Activated T-cell treated with anti-CD3 and anti-CD28 coated beads, Interleukin-2, amount 50 U/mL, for 24 hours (primary cell): ENCODE measurements at places on chromosomes 6 and 20.

DNA sequence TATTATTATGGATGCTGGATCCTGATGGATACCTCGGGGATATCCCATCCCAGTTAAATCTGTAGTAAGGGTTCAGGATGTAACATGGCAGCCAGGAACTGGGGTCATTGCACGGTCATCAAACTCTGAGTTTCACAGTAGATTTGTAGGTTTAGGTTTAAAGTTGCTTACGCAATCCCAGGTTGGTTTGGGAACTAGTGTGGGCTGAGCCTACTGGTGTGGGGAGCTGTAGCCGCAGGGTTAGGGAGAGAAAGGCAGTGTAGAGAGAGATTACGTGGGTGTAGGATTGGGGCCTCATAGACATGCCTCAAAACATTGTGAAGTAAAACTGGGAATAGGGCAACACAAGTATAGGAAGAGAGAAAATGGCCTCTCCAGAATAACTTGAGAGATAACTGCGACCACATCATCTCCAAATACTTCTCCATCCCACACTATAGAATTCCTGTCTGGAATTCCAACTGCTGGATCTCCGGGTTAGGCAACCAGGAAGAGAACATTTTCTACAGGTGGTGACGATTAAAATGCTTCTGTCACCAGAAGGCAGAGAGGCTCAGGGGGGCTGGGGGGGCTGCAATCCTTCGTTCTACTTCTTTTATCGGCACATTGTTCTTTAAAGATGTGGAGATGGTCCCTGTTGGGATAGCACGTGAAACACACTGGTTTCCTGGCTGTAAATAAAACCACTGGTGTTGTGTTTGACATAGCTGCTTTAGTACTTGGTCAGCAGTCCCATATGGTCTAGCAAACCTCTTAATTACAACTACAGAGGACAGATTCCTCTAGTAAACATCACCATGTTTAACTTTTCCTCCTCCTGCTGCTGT, 44.9 kb upstream of the TMEM170B start:
- DNase-seq = no peak

- no peak for DNase-seq
Measured at GRCh38 chr6:165439928-165440554, 130.6 kb upstream of the C6orf118 start.

DNA sequence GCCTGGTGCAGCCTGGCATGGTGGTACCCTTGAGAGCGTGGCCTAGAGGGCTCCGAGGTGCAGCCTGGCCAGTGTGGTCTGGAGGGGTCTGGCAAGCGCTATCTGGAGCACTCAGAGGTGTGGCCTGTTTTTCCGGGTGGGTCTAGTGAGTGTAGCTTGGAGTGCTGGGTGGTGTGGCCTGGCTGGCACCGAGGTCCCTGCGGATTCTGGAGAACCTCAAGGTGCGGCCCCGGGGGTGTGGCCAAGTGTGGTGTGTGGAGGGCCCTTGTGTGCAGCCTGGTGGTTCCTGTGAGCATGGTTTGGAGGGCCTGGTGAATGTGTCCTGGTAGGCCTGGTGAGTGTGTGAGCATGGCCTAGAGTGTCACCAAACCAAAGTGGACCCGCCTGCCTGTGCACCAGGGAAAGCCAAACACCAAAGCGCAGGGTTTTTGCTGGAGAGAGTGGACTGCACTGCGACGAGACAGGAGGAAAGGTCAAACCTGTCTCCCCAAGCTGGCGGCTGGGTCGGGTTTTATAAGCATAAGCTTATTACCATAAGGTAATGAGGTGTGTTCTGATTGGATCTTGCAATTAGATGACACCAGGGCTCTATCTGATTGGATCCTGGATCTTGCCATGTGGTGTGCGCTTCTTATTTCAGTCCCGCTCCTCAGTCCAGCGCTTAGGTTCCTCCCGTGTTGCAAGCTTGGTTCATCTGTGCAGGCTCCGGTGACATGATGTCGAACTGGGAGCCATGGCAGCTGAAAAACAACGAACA, 35.7 kb downstream of the IGF2R start:
- no peak for DNase-seq

DNA sequence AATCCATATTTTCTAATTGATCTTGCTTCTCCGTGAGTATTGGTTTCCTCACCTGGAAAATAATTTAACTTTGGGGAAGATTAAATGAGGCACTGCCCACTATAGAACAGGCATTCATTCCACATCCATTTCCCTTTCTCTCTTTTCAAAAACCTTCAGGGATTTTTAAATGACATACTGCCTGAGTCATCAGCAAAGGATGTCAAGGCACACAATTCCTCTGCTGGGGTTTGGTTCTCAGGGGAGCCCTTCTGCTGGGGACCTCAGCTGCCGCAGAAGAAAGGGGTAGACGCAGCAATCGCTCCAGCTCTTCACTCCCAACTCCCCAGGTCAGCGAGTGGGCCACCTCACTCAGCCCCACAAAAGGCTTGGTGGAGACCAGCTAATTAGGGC, 90.7 kb upstream of the BACH2 start:
- DNase-seq = no peak

DNA sequence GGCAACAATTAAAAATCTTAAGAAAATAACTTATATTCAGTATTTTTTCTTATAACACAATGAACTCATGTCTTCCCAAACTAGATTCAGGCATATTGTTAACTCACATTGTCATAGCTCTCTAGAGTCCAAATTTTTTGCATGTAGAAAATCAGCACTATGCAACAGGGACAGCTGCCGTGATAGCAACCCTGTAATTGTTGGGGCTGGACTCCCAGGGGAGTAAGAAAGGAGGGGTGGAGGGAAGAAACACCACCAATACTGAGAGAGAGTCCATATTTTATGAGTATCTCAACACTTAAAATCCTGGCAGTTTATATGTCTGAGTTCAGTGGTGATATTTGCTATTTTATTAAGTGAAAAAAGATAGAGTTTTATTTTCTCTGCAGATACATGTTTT, 89.6 kb upstream of the HS3ST5 start:
- DNase-seq = no peak

DNA sequence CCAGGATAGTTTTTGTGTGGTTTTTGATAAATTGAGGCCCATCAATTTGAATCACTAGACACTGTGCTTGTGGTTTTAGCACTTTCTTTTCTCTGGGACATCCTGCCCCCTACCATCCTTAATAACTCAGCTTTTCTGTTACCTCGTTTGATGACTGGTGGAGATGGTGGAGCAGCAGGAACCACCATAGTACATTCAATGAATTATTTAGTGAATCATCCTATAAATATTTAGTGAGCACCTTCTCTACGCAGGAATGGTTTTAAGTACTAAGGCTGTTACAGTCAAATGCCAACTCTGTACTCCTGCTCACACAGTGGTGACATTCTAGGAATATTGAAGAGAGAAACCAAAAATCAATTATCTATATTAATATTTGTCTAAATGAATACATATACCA, 585.2 kb downstream of the HAO1 start:
- DNase-seq = no peak

- DNase-seq = no peak
Measured at GRCh38 chr6:37160922-37161778, 8.8 kb upstream of the PIM1 start.

DNA sequence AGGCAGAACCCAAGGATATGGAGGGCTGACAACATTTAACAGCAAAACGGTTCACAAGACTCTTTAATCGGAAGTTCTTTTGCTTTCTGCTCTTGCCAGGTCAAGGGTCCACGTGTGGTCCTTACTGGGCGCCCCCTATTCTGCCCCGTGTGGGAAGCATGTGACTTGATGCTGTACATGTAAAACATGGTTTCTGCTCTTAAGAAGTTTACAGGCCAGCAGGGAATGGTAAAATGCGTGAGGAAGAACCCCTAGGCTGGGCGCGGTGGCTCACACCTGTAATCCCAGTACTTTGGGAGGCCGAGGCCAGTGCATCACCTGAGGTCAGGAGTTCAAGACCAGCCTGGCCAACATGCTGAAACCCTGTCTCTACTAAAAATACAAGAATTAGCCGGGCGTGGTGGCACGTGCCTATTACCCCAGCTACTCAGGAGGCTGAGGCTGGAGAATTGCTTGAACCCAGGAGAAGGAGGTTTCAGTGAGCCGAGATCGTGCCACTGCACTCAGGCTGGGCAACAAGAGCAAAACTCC, 19.3 kb downstream of the ZNF217 start:
- DNase-seq = peak; percentile 26

DNA sequence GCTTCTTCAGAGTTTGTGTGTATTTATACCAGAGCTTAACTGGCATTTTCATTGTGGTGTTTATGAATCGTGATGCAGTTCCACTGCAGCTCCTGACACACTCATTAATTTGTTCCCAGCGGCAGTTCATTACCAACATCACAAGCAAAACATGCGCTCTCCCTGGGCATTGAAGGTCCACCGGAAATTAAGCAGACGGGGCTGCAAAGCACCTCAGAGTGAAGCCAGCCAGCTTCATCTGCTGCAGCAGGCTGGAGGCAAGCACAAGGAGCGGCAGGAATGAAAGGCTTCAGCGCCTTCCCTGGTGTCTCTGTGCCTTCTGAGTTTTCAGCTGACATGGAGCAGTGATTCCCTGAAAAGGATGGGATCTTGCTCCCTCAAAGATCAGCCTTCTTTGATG, 246.0 kb upstream of the SPTLC3 start:
- DNase-seq = no peak

DNA sequence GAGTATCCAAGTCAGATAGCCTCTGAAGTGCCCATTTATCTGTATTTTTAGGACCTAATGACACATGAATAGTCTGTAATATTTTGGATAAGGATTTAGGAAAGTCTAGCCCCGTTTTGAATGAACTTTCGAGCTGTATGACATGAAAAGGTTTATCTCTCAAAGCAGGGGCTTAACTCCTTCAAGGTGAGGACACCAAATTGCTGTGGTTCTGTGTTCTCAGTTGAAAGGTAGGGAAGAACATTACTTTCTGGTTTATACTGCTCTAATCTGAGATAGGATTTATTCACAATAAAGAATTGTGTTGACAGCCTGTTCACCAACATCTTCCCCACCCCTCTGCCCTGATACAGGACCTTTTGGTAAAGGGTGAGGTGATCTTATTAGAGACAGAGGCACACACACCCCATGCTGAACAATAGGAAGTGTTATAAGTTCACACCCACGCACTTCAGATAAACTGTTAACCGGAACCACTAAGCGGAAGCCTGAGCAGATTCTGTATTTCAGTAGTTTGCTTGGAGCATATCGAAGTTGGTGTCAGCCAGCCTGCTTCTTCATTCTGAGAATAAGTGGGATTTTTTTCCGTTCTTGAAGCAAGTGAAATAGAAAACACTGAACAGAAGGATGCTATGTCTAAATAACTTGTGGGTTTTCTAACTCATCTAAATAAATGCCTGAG, 223.3 kb downstream of the TMEM242 start:
- DNase-seq = peak; percentile 43

GRCh38 chr6:1242446-1242845, 69.5 kb upstream of the FOXQ1 start:
- DNase-seq = no peak

DNA sequence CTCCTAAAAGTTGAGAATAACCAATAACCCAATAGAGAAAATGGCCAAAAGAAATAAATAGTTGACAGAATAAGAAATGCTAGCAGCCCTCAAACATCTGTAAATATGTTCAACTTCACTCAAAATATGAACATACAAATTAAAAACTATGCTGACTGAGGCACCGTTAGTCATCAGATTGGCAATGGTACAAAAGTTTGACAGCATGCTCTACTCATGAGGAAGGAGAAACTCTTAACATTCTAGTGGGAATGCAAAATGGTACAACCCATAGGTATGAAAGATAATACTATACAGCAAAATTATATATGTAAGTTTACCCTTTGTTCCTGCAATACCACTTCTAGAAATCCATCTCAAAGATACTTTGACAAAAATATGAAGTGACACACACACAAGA, 1.6 kb upstream of the ZSCAN12 start:
- no peak for DNase-seq

DNA sequence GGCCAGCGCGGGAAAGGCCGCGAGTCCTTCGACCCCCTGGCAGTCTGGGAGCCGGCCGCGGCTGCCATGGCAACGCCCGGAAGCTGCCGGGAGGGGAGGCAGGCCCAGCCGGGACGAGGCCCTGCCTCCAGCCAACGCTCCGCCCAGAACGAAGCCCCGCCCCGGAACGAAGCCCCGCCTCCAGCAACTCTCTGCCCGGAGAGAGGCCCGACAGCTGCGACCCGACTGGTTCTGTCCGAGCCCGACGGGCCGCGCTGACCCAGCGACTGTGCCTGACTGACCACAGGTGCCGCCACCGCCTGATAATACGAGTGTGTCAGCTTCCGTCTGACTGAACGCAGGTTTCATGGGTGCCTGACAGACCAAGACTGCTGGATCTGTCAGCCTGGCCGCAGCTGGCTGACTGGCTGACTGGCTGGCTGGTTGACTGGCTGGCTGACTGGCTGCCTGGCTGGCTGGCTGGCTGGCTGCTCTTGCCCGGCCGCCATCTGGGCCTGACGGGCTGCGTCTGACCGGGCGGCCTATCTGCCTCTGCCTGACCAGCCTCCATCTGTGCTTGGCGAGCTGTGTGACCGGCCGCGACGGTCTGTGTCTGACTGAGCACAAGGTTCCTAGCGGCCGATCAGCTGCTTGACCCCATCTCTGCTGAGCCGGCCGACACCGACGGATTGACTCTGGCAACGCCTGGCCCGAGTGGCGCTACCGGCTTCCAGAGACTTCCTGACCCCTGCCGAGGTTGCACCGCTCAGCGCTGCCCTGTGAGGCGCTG, 89.7 kb upstream of the EPB41L1 start:
- DNase-seq = peak; percentile 99

- no peak for DNase-seq
Measured at GRCh38 chr20:21270806-21271205, 32.3 kb upstream of the XRN2 start.

- no peak for DNase-seq
Measured at GRCh38 chr6:29673161-29673560, 7.8 kb downstream of the ZFP57 start.

- no peak for DNase-seq
Measured at GRCh38 chr6:116446399-116446798, 14.8 kb upstream of the CALHM6 start.

- DNase-seq = no peak
Measured at GRCh38 chr6:50143011-50143719, 93.4 kb upstream of the DEFB112 start.
